ENCODE measurements at places on chromosomes 16 and 17.

GRCh38 chr16:27633221-27633620 lies 83.3 kb downstream of the KATNIP start:
- DNase-seq = no peak

DNA sequence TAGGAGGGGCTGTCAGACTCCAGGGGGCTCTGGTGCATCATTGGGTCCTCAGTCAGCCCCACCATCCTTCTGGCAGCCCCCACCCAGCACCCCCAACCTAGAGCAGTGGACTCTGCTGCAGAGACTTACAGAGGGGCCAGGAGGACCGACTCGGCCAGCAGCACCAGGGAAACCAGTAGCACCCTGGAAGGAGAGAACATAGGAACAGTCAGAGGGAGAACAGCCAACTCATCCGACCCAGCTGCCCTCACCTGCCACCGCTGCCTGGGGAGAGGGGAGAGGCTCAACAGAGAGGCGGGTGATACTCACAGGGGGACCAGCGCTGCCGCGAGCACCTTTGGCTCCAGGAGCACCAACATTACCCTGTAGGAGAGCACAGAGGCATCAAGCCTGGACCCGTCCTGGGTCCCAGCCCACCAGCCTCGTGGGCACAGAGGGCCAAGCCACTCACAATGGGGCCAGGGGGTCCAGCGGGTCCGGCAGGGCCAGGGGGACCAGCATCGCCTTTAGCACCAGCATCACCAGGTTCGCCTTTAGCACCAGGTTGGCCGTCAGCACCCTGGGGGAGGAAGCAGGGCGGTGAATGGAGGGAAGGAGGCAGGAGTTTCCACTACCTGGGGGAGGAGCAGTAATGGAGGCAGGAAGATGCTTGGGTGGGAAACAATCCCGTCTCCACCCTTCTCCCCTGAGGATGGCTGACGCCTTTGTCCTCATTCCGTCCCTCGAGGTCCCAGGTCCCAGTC lies 11.7 kb downstream of the COL1A1 start:
- DNase-seq = no peak

- no peak for DNase-seq
Observed at GRCh38 chr17:50904518-50905459, 38.6 kb upstream of the TOB1 start.

DNA sequence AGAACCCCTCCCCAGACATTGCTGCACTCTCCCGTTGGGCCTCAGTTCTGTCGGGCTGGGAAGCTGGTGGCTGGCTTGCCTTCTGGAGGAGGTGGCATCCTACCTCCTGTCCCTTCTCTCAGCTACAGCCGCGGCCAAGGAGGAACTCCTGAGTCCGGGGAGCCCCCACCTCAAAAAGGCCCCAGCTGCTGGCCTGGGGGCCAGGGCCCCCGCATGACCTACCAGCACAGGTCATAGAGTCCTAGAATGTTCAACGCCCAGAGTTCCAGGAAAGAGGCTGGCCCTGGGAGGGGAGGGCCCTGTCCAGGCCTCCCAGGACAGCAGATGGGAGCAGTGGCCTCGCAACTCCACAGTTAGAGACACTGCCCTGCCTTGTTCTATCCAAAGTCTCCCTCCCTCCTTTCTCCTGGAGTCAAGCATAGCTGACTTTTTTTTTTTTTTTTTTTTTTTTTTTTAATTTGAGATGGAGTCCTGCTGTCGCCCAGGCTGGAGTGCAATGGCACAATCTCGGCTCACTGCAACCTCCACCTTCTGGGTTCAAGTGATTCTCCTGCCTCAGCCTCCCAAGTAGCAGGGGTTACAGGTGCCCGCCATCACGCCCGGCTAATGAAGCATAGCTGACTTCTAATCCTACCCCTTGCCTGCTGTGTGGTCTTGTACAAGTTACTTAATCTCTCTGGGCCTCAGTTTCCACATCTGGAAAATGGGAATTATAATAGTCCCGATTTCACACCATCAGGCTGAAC lies 7.1 kb downstream of the CARHSP1 start:
- no peak for DNase-seq

DNA sequence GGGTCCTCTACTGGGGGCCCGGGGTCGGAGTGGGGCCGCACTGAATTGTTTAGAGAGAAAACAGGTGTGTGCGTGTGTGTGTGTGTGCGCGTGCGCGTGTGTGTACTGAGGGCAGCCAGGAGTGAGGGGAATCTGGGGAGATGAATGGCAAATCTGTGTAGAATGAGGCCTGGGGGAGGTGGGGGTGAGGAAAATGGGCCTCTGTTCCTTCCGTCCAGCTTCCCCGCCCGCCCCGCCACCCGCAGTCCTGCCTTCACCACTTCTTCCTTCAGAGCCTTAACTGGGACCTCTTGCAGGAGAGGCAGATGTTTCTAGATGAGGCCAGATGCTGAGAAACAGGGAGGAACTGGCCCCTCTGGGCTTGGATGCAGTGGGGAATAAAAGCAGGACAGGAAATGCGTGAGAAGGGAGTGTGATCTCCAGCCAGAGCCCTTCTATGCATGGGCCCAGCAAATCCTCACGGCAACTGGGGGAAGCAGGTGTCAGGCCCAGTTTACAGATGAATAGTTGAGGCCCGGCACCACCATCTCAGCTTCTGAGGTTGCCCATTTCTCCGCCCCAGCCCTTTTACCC lies 29.7 kb upstream of the NGFR start:
- no peak for DNase-seq

- DNase-seq = no peak
Observed at GRCh38 chr17:78379131-78379491, 662 bp downstream of the PGS1 start.

DNA sequence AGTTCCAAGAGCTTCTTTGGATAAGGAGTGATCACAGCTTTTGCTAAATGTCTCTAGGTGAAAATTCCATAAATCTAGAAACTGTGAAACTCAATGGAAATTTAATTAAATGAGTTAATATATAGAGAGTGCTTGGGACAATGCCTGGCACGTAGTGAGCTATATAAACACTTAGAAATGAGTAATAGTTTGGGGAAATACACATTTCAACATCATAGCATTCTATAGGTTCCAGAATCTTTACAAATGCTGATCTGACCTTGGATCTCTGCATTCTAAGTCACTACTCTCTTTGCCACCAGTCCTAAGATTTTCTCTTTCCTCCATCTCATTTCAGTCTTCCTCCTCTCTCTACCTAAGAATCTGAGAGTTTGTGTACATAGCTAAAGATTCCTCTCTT lies 175.6 kb downstream of the SOX9 start:
- no peak for DNase-seq

Data from activated naive CD8-positive, alpha-beta T cell treated with anti-CD3 and anti-CD28 coated beads, Interleukin-2, amount 50 U/mL, for 16 hours (primary cell).